ENCODE measurements at places on chromosomes 7 and 10.

DNA sequence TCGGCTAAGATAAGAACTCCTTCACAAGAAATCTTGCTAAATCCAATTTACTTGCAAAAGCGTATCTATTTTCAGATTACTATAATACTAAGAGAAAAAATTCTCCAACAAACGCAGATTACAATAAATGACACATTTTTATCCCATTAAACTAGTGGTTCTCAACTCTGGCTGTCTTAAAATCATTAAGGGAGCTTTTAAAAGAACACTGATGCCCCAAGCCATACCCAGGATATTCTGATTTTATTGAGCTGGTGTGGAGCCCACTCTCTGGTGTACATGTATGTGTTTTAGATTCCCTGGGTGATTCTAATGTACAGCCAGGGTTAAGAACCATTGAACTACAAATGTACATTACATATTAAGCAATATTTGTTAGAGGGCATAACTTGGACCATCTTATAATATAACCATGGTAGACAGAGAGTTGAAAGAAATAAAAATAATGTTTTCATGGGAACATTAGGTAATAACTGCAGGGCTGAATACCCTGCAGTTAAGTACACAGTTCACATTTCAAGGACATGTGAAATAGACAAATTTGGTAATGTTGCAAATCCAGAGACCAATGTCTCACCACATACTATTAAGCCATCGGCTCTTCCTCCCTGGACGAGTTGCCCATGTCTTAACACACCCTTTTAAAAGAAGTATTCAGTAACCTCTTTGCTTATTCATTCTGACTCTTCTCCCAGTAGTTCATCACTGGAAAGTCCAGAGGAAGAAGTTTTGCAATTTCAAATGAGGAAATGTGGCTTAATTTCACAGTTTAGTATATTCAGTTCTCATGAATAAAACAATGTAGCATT lies 6.2 kb downstream of the GSAP start:
- DNase-seq = peak; percentile 70

- DNase-seq = peak; percentile 86
Measured at GRCh38 chr10:101041252-101041761, 10.3 kb downstream of the SFXN3 start.

- peak; percentile 95 for DNase-seq
Measured at GRCh38 chr10:114714281-114714741, 56.2 kb upstream of the ABLIM1 start.

DNA sequence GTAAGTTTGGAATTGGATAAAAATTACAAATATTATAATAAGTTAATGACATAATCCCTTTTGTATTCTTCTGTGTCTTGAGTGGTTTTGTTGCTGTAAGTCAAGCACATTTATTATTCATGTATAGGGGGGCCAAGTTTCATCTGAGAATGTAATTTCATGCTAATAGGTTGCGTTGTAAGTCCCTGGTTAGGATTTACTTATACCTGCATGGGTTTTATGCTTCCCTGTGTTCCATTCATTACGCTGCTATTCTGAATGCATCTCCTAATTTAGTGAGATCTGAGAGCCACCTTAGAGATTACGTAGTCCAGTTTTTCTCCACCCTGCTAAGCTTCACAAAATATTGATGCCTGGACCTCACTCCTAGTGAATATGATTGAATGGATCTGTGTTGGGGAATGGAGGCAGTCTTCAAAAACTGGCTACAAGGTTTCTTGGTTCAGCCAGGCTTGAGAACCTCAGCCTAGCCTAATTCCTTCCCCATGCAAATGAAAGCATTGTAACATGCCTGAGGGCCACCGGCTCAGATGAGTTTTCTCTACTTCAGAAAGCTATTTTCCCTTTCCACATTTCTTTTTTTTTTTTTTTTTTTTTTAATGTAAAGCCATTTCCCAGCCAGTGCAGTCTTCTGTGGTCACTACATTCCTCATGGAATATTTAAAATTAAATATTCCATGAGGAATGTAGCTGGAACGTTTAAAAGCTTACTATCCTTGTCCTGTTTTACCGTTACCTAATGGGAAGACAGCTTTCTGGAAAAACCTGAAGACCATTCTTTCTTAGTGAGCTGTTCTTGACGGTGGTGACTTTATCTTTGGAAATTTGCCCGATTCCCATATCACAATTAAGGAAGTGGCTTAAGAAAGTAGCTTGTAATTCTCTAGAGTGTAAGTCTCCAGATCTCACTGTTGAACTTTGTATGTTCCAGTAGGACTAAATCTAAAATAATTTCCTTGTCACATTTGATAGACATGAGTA lies 16.0 kb downstream of the PAPSS2 start:
- peak; percentile 95 for DNase-seq

GRCh38 chr7:135259702-135260101 lies 26.1 kb downstream of the STRA8 start:
- no peak for DNase-seq

DNA sequence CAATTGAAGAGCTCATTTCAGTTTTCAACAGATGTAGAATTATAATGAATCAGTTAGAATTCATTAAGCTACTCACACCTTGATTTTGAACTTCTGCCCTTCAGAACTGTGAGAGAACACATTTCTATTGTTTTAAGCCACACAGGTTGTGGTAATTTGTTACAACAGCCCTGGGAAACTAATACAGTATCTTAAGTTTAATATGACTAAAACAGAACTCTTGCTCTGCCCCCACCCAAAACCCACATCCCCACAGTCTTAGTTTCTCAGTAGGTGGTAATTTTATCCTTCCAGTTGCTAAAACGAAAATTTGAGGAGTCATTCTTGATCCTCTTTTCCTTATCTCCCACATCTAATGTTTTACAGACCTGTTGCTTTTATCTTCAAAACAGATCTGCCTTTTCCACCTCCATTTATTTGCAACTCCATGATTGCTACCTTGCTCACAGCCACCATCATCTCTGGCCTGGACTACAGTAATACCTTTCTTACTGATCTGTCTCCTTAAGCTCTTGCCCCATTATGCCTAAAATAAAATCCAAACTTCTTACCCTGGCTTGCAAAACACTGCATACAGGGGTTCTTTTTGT lies 72.8 kb upstream of the NXPH1 start:
- no peak for DNase-seq

DNA sequence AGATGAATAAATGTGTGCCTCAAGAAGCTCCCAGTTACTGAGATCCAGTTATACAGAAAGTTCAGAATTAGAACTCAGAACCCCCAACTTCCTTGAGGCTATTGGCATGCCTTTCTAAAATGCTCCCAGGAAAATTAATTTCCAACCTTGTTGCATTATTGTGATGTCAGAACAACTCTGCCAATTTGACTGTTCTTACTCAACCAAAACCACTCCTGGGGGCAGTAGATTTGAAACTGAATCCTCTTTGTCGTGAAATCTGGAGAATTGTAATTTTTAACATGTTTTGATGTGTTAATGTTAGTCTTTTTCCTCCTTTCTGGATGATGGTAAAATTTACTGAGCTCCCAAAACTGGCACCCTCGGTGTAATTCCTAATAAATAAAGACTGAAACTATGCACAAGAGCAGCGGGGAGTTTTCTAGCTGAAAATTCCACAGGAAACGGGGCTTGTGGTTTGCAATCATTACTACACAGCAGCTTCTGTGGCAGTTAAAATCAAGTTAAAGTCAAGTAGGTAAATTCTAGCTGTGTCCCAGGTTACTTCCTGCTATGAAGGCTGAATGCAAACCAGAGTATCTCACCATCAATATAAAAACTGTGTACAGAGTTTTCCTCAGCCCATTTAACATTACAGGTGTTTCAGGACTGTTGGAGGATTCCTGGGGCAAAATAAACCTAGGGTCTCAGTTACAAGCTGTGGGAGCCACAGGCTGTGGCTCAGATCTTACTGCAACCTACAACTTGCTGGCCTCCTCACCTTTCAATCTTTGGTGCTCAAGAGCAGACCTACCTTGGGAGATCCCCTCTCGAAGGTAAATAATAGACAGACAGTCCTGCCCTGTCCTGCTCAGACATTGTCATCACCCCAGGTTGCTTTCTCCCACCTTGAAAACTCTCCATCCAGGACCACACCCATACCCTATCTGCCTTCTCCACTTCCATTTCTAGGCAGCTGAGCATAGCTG lies 156.3 kb upstream of the KMT2E start:
- no peak for DNase-seq

DNA sequence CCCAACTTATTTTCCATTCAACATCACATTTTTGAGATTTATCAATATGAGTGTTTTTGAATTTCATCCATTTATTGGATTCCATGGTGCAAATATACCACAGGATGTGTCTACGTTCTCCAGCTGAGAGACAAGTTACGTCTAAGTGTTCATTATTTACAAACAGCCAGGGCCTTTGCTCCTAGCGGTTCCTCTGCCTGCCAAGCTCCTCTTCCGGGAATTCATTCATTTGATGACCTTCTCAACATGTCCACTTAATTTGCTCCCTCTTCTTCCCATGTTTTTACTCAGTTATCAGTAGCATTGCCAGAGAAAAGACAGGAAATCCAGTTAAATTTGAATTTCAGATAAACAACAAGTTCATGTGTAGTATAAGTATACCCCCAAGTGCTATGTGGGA lies 321.7 kb downstream of the PRPF18 start:
- DNase-seq = no peak

DNA sequence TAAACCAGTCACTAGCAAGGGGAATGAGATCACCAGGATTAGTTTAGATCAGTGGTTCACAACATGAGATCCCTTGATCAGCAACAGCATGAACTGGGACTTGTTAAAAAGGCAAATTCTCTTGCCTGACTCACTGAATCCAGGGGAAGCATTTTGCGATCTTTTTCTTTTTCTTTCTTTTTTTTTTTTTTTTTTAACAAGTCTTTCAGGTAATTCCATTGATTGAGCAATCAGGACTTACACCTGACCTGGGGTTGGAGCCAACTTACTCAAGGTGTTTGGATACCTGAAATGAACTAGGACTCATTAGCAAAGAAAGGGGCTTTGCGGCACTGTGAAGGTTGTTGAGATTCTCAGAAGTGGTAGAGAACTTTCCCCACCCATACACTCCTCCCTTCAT lies 47.1 kb upstream of the PRR15 start:
- no peak for DNase-seq

- no peak for DNase-seq
Measured at GRCh38 chr10:24968349-24968748, 15.9 kb upstream of the PRTFDC1 start.

DNA sequence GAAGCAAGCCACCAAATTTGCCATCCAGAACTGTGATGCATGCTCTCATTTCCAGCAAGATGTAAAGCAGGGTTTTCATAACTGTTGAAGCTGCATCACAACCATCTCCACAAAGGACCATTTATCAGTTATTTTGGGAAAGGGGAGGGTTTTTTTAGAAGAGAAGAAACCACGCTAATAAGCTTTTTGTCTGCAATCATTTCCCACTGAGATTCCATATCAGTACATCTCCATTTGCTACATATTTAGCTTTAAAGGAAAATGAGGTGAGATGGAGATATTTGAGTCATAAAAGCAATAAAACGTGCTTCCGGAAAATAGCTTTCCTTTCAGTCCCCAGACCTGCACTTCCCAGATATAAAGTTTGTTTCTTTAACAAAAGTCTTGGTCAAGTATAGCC lies 258.2 kb downstream of the FRMD4A start:
- DNase-seq = peak; percentile 24

GRCh38 chr10:101236376-101237080 lies 7.3 kb upstream of the LBX1 start:
- DNase-seq = no peak

DNA sequence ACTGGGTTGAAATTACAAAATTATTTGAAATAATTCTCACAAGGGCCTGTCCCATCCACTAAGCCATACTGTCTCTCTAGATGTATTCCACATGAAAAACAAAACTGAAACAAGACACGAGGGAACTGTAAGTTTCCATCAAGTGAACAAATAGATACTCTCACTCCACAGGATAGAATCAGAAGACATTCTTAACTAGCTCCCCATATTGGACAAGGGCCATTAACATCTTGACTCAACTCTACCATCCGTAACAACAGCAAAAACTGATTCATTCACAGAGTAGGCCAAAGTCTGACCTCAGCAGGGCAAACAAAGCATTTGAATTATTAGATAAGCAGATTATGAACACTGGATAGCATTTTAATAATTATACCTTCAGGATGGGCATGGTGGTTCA lies 29.1 kb downstream of the UBE2H start:
- DNase-seq = peak; percentile 74

DNA sequence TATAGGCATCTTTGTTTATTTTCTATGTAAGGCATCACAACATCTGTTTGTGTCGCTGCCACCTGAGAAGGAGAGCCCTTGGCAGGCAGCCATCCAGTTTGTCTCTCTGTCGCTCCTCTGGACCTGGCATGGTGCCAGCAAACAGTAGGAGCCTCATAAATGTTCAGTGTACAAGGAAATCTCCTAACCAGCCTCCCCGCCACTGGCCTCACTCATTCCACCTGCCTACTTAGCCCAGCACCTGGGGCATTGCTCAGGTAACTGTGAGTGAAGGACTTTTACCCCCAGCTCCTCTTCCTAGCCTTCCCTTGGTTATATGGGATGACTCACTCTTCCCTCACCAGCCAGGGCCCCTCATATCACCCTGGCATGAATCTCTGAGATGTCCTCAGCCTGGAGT lies 61.7 kb upstream of the NPTX2 start:
- DNase-seq = no peak

DNA sequence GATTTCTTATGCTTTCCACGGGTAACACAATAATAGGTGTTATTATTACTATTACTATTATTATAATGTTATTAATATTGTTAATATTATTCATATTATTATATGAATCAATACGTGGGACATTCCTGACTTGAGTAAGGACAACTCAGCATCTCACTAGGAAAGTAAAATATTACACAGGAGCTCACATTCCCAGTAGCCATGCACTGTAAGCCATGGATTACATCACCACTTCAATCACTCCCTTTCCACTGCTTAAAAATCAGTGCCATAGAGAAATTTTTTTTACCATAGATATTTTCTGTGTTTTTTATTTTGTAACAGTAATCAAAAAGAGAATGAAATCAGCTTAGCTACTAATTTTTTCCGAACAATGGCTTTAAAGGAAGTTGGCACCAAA lies 68.5 kb upstream of the DGKI start:
- DNase-seq = no peak

GRCh38 chr7:21941611-21942141 lies 4.0 kb downstream of the CDCA7L start:
- no peak for DNase-seq

DNA sequence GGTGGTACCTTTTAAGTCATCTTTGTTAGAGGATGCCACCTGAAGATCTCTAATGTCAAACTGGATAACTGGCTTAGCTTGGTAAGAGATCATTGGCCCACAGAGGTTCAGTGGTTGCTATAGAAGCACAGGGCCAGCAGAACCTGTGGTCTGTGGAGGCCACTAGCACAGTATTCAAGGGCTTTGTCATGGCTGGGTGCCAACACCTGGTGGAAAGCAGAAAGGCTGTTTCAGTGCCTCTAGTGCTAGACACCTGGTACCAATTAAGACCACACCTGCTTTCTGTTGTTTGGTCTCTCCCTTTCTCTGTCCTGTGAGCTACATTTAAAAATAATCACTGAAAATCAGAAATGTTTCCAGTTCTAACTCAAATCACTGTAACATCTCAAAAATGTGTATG lies 10.0 kb upstream of the PCGF5 start:
- DNase-seq = peak; percentile 10

DNA sequence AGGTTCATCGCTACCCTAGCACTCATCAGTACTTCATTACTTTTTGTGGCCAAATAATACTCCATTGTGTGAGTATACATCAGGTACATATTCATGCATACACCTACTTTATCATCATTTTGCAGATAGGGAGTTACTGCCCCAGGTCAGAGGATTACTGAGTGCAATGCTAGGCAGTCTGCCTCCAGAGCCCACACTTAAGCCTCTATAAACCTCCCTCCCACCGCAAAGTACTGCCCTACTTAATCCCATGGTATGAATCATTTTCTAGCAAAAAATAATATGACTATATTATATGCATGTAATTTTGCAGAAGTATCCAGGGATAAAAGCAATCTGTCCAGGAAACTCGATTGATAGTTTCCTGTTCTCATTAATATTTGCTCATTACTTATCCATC lies 194.3 kb downstream of the GRID1 start:
- DNase-seq = no peak
